ENCODE measurements at places on chromosomes 7 and 10. TPM values are rescaled to one million over a fixed set of nuclear protein-coding genes. Genes with fewer than 3 reads are reported as not detected.

The ZSWIM8 gene
- 31.6 TPM for total RNA-seq

The CHRM2 gene
- total RNA-seq = under 0.01 TPM

The AEBP1 gene
- 27.3 TPM for total RNA-seq

The ASB4 gene
- not detected for total RNA-seq

The KCNH2 gene
- total RNA-seq = 0.06 TPM

The TAS2R41 gene
- not detected for total RNA-seq

Data from bladder microvascular endothelial cell (primary cell).